Activated naive CD4-positive, alpha-beta T cell (primary cell): ENCODE measurements at places on chromosomes 7 and 10.
A peak's percentile ranks its signal among the peaks of the same experiment; 100 is the strongest.

DNA sequence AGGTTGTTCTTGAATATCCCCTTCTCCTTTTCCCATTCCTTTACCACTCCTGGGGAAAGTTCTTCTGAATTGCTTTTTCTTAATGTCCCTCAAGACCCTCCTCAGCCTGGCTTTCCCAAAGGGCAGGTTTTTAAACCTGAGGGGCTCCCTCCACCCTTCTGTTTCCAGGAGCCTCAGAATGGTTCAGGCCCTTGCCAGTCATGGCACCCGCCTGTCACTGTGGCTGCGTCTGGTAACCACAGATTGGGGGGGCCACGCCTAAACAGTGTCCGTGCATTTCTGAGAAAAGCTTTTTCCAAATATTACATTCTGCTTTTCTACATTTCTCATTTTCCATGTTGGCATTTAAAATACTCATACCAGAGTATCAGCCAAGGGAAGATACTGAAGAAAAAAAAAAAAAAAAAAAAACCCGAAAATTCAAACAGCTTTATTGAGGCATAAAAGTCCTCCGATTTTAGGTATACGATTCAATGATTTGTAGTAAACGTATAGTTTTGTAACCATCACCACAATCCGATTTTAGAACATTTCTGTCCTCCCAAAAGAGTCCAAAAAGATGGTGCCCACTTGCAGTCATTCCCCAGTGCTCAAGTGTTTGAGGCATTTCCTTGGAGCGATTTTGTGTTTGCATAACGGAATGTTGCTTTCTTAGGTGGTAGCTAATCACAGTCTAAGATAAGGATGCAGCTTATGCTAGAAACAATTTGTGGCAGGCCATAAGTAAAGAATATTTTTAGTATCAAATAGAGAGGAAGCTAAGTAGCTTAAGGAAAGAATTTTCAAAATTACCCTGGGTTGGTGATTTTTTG, 22.1 kb downstream of the HKDC1 start:
- no peak for DNase-seq

DNA sequence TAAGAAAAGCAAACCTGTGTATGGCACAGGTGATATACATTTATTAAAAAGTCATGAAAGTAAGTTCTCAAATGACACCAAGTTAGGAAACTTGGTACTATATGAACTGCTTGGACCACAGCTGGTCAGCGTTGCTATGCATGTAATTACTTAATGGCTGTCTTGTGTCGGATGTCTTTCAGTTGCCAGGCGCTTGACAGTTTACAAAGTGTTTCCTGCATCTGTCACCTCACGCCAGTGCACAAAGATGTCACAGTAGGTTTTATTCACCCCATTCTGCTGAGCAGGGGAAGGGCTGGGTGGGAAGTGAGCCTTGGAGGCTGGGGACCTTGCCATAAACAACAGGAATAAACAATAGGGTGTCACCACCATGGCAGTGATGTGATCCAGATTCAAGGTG, 35.8 kb downstream of the ADAM12 start:
- DNase-seq, result no peak

GRCh38 chr7:11469028-11469745, 362.8 kb downstream of the THSD7A start:
- DNase-seq, result no peak

- no peak for DNase-seq
Observed at GRCh38 chr10:23522345-23522744, 83.5 kb downstream of the OTUD1 start.

DNA sequence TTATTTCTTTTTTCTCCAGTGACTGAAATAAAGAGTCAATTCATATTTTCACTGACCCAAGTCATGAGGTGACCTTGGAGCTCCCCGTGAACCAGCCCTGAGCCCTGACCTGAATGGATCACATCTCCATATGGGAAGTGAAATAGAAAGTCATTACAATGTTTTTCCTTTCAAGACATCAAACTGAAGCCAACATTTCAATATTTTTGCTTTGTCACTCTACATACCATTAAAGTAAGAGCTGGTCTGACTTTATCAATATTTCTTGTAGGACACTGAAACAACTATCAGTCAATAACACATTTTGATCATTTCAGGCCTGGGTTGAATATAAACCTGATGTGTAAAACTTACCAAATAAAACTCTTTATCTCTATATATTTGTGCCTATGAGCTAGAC, 249.8 kb upstream of the PHF14 start:
- DNase-seq, result no peak

GRCh38 chr7:28647076-28647421, 234.7 kb downstream of the CREB5 start:
- no peak for DNase-seq

DNA sequence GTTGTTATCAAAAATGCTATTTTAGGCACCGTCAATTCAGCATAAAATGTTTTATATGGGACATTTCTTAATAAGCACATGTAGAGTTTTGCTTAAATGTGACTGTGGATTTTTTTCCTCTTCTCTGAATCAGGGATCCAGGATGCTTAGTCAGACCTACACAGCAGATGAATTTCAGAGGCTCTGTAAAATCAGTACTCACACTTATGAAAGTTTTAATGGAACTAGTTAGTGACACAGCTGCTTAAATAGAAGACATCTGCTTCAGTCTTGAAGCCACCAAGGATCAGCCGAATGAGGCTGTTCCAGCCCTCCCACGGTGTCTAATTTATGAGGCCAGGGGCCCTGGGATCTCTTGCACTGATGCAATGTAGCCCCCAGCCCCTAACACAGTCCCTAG, 136.0 kb downstream of the MYOF start:
- DNase-seq, result no peak

GRCh38 chr10:31773749-31774298, 154.8 kb downstream of the ARHGAP12 start:
- DNase-seq, result no peak

- no peak for DNase-seq
Observed at GRCh38 chr7:88191911-88192310, 27.9 kb downstream of the SRI start.

DNA sequence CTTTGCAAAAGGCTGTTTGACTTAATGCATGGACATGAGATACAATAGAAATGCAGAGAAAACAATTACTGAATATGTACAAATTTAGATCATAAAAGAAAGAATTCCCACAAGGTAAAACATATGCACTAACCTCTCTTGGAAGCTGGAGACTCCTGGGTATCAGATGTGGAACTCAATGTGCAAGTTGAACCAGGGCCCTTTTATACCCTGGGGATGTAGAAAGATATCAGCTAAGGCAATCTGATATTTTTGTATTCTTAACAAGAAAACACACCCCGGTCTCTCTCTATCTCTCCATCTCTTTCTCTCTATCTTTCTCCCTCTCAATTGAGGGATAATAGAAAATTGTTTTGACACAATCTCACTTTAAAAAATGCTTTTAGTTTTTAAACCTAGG, at the start of gene IDI2:
TSS of gene IDI2 (minus strand) at position 177 of the 400 bp plus-strand sequence. CDS start 1,136 bp downstream, outside the sequence.
- DNase-seq, result no peak

DNA sequence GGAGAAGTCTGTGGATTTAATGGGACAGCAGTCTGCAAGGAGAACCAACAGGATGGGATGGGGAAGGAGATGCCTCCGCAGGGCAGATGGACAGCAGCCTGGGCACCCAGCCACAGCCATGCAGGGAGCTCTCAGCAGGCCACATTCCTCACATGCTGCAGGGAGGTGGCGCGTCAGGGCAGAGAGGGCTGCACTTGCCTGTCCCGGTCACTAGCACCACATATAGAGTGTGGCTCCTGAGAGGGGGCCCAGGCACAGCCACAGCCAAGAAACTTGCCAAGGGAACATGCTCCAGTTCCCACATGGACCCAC, 86.8 kb upstream of the ZMIZ1 start:
- no peak for DNase-seq

- DNase-seq, result no peak
Observed at GRCh38 chr7:85191383-85191782, 4.5 kb upstream of the SEMA3D start.

DNA sequence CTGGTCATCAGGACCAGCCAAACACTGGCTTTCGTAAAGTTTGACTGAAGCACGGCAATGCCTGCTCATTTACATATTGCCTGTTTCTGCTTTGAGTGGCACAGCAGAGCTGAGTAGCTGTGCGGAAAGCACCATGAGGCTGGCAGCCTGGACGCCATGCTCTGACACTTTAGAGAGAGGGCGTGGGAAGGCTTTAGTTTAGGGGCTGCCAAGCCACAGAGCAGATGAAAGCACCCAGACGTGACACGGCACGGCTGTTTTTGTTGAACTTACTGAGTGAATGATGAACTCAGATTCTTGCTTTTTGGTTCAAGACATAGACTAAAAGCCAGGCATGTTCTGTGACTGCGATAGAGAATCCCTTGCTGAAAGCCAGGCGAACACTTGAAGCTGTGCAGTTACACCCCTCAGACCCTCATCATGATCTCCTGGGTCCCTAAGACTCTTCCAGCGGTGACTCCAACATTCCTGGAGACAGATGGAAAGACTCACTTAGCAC, 182.1 kb downstream of the ZMYND11 start:
- DNase-seq, result no peak

DNA sequence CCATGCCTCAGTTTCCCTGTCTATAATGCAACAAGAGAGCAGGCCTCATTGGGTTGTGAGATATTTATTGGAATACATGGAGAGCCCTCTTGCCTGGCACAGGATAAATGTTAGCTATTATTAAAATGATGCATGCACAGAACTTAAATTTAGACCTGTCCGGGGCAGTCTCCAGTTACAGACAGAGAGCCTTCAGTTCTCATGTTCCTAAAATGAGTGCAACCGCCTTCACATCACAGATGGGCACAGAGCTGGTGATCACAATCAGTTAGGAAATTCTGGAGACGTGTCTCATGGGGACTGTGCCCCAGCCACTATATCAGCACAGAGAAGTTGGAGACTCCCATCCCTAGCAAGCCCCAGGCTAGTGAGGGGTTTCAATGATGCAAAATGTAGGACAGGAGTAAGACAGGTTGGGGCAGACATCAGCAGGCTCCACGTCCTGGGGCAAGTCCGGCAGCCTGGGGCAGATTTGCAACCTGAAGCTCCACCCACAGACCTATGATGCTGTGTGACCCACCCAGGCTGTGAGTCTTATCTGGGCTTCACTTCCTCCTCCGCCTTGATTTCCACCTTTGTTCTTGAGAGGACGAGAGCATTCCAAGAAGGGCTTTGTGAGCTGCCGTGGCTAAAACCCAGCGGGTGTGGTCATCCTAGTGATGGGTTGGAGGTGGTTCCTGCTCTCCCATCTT, 49.4 kb downstream of the CXCL12 start:
- no peak for DNase-seq

- peak; percentile 5 for DNase-seq
Observed at GRCh38 chr10:124354411-124355382, 64.0 kb downstream of the OAT start.

DNA sequence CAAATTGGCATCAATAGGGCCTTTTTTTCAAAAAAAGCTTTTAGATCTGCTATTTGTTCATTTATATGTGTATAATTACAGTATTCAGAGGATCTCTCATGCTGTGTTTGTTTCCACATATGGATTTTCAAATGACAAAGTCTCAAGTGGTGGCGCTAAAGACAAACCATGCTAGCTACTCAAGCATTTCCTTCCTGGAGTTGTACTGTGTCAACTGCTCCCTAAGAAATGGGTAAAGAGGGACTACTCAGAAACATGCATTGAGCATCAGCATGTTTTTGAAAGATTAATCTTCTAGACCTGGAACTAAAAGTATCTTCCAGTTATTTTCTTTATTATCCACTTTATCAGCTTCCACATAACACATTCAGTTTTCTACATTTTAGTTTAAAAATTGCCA, 12.7 kb downstream of the CNTNAP2 start:
- no peak for DNase-seq

- no peak for DNase-seq
Observed at GRCh38 chr7:132199626-132200025, 376.6 kb downstream of the PLXNA4 start.

- DNase-seq, result no peak
Observed at GRCh38 chr10:103284170-103284569, 7.2 kb downstream of the INA start.

DNA sequence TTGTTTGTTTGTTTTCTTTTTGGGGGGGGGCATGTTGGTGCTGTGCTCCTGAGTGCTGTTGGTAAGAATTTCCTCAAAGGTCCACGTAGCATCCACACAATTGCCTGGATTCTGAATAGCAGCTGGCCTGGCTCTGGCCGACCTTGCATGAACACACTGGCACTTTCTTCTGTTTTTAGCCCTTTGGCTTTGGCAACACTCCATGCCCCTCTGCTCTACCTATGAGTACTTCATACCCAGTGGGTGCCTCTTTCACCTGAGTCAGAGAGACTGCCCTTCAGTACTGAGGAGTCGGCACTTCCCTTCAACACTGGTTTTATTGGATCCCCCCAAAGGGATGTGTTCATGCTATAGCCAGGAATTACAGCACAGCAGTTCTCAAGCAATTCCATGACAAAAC, 7.2 kb upstream of the NPVF start:
- DNase-seq, result no peak

DNA sequence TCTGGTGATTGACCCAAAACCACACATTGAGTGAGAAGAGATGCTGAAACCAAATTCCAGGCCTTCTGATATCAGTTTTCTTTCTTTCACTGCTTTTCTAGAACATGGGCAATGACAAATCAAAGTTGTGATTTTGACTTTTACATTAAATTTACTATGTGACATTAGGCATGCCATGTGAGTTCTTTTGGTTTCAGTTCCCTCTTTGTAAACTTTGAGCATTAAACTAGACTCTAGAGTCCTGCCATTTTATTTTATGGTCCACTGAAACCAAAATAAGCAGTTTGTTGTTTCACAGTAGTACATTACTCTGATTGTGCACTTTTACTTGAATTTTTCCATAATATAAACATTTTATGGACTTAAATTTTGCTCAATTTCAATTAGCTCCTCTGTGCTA, 381.1 kb upstream of the SEMA3D start:
- DNase-seq, result no peak

- no peak for DNase-seq
Observed at GRCh38 chr7:108430664-108431063, 25.6 kb downstream of the NRCAM start.

DNA sequence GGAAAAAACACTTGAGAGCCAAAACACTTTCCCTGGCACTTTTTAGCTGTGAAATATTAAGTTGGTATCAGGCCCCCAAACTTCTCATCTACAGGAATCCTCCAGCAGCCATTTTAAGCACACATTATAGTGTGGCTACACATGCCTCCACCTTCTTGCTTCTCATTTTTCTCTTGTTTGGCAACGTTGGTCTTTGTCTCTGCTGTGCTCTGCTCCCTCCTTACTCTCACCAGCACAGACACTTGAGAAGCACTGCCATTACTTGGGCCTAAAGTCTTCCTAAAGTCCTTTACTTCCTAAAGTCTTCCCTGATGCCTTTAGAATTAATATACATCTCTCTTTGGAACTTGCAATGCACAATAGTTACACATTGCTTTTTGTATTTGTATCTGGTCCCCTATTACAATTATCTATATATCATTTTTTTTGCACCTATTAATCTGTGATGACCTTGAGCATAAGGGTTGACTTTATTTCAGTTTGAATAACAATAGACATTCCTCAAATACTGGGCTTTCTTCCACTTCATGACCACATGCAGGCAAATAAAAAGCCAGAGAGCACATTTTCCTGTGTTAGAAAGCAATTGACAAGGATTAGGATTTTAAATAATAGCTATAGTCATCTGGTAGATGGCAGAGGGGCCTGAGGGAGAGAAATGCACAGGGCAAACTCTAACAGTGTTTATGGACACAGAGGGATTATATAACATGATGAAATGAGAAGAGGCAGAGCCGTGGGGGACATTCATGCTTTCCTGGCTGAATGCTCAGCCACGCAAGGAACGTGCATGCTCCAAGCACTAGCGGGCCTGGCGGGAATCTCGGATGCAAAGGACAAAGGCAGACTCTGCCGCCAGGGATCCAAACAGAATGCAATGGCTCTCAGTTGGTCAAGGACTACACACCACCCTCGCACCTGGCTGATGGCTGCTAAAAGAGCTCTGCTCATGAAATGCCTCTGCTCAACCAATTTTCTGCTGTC, 99.3 kb downstream of the CDC14C start:
- no peak for DNase-seq

GRCh38 chr10:131533846-131534526, 222.5 kb upstream of the TCERG1L start:
- no peak for DNase-seq
